A549 treated with AZD2906 at 1 μM for 4 hours (cell line): ENCODE measurements at places on chromosomes 6 and 20. TPM values are rescaled to one million over a fixed set of nuclear protein-coding genes. Genes with fewer than 3 reads are reported as not detected.

Gene JPH2
- total RNA-seq, result 5.9 to 7.9 TPM (median 7.8 TPM) in 5 replicates

Gene PLEKHG1
- total RNA-seq, result 0.45 to 0.91 TPM (median 0.66 TPM) in 5 replicates

Gene COL19A1
- total RNA-seq, result not detected in 5 replicates

Gene PEX7
- 4.5 to 5.4 TPM (median 5.1 TPM) in 5 replicates for total RNA-seq

Gene SHLD1
- 6.5 to 7.8 TPM (median 6.9 TPM) in 5 replicates for total RNA-seq

Gene IRF4
- total RNA-seq, result 0.17 to 0.31 TPM (median 0.26 TPM) in 5 replicates

Gene LRFN2
- total RNA-seq, result not detected in 5 replicates

Gene TFAP2D
- not detected in 5 replicates for total RNA-seq

Gene NT5E
- total RNA-seq, result 20.5 to 32.3 TPM (median 26.2 TPM) in 5 replicates

Gene MAS1L
- total RNA-seq, result not detected in 5 replicates

Gene RSPO3
- 59.5 to 80.5 TPM (median 63.8 TPM) in 5 replicates for total RNA-seq

Gene HLA-DMB
- 1.4 to 2.5 TPM (median 1.7 TPM) in 5 replicates for total RNA-seq

Gene EEF1A2
- total RNA-seq, result 138 to 177 TPM (median 153 TPM) in 5 replicates

Gene PBOV1
- total RNA-seq, result not detected in 5 replicates

Gene DSN1
- total RNA-seq, result 22.4 to 28.3 TPM (median 24.6 TPM) in 5 replicates

Gene ACTL10
- not detected in 5 replicates for total RNA-seq

Gene LCA5
- 0.32 to 0.93 TPM (median 0.52 TPM) in 5 replicates for total RNA-seq

Gene CTAGE9
- not detected in 5 replicates for total RNA-seq

Gene RIPOR2
- total RNA-seq, result 0.58 to 0.81 TPM (median 0.78 TPM) in 5 replicates
